ENCODE measurements at places on chromosomes 5 and 9.

GRCh38 chr5:165457859-165458481 is 1952.6 kb downstream of the MAT2B start:
- DNase-seq = no peak

GRCh38 chr5:135223404-135223803 is 175.6 kb downstream of the MACROH2A1 start:
- DNase-seq = no peak

- no peak for DNase-seq
Measured at GRCh38 chr5:10157085-10157669, 92.5 kb downstream of the ATPSCKMT start.

DNA sequence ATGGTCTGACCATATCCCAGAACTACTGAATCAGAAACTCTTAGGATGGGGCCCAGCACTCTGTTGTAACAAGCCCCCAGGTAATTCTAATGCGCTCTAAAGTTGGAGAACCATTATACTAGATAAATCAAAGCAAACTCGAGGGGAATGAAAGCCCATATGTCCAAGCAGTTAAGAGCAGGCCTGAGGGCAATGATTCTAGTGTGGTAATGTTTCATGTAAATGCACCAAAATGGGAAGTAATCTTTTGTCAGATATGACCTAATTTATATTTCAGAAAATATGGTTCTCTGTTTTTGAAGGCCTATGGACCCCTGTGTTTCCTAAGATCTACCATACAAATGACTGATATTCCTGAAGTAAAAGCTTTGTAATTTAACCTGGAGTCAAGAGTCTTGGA is 108.0 kb upstream of the PTGER4 start:
- no peak for DNase-seq

GRCh38 chr5:174503461-174504265 is 220.7 kb upstream of the MSX2 start:
- peak; percentile 60 for DNase-seq

Measured in AG09319 (cell line).